Vagina (tissue), 2 donors: ENCODE measurements at places on chromosomes 3 and 15.
A peak's percentile ranks its signal among the peaks of the same experiment; 100 is the strongest.

DNA sequence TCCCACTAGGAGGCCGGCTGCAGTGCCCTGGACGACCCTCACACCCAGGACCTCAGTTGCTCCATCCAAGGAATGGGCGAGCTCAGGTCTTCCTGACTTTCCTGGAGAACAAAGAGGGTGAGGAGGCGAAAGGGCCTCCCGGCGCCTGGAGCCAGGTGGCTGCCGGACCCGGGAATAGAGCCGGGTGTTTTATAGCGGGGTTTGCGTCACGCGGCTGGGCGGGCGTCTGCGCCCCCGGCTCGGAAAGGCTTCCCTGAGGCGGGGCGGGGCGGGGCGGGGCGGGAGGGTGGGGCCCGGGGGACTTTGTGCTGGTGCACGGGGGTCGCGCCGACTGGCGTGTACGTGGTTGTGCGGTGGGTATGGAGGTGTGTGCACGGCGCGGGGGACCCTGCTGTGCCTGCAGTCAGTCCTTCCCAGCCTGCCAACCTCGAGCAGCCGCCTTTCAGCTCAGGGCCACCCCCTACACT is 4.6 kb upstream of the PRKCD start:
- DNase-seq = no peak
- H3K4me1 ChIP-seq = peaks cover 39% of the 10 kb centered on the region
- H3K27ac ChIP-seq = no peak overlapping the region

DNA sequence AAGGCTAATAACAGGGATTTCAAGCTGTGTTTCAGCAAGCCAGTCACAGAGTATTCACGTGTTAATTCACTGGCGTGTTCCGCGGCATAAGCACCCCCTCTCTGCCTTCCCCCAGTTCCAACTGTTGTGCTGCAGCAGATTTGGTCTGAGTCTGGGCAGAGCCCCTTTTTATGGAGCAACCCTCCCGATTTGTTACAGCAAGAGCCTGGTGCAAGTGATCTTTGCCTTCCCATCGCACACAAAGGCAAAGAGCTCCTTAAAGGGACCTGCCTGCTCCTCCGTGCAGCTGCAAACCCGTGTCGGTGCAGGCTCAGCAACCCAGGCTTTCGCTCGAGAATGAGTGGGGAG is 170.5 kb downstream of the KCNAB1 start:
- no peaks in the 10 kb centered on the region for H3K27me3 ChIP-seq
- peaks cover 14% of the 10 kb centered on the region for H3K4me1 ChIP-seq
- H3K4me3 ChIP-seq = no peak overlapping the region
- no peak for DNase-seq

- peak overlapping the region; percentile 85 for H3K27ac ChIP-seq
- peaks cover 88% of the 10 kb centered on the region for H3K4me1 ChIP-seq
- H3K27me3 ChIP-seq = no peaks in the 10 kb centered on the region
- DNase-seq = no peak
These were observed 60.4 kb downstream of the SMAD3 start for GRCh38 chr15:67125589-67126502.

- no peaks in the 10 kb centered on the region for H3K27me3 ChIP-seq
- H3K4me3 ChIP-seq = no peak overlapping the region
- DNase-seq = no peak
These were observed 4.5 kb downstream of the FAM131A start for GRCh38 chr3:184341925-184342324.

- DNase-seq = no peak
- H3K36me3 ChIP-seq = no peaks in the 10 kb centered on the region
- no peaks in the 10 kb centered on the region for H3K27me3 ChIP-seq
- H3K4me3 ChIP-seq = no peak overlapping the region
- peaks cover 12% of the 10 kb centered on the region for H3K4me1 ChIP-seq
- H3K27ac ChIP-seq = no peak overlapping the region
These were observed 20.9 kb downstream of the NOX5 start for GRCh38 chr15:69035205-69035917.

GRCh38 chr3:189324538-189325138 is 152.9 kb downstream of the TPRG1 start:
- DNase-seq = no peak
- no peaks in the 10 kb centered on the region for H3K36me3 ChIP-seq
- no peak overlapping the region for H3K4me3 ChIP-seq
- H3K27me3 ChIP-seq = no peaks in the 10 kb centered on the region

GRCh38 chr3:126365351-126366277 is 8.4 kb upstream of the KLF15 start:
- H3K36me3 ChIP-seq = no peaks in the 10 kb centered on the region
- no peak overlapping the region for H3K27ac ChIP-seq
- H3K4me3 ChIP-seq = no peak overlapping the region
- DNase-seq = no peak
- no peaks in the 10 kb centered on the region for H3K4me1 ChIP-seq

DNA sequence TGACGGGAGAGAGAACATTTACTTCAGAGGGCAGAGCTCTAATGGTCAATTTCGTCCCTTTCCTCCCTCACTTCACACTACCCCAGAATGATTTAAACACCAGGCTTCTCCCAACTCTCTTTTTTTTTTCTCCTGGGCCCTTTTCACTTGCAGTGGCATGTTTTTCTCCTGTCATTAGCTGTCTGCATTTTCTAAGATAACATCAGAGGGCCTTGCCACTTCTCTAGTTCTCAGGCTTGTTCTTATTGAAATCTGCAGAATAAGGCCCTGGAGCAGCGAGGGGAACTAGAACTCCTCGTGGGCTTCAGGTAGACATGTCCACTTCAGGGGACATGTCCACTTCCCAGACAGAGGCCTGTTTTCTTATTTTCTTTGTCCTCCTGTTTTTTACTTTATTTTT is 514.4 kb upstream of the TBL1XR1 start:
- H3K4me1 ChIP-seq = peaks cover 31% of the 10 kb centered on the region
- no peak for DNase-seq
- H3K36me3 ChIP-seq = no peaks in the 10 kb centered on the region

DNA sequence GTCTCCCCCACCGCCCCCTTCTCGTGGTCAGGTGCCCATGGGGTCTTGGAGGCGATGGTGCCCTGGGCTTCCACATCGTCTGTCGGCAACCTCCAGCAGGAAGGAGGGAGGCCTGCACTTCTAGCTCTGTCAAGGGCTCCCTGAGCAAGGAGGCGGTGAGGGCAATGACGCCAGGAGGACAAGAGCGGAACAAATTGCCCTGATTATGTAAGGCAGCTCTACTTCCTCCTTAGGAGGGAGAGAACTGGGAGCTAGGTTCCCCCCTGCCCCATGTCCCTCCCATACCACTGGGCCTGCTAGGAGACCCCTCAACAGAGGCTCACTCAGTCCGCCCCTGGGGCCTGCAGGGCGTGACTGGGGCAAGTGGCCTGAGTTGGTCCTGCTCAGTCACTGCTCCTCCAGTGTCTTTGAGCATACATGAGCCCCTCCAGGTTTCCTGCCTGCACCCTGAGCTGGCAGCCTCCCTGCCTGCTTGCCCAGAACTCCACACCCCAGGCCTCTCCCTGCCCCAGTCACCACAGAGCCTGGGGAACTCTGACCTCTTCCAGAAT is 56.1 kb downstream of the CACNA2D2 start:
- H3K4me3 ChIP-seq = no peak overlapping the region
- H3K4me1 ChIP-seq = peaks cover 5% of the 10 kb centered on the region
- DNase-seq = no peak

- H3K4me3 ChIP-seq = no peak overlapping the region
- no peak overlapping the region for H3K27ac ChIP-seq
- DNase-seq = no peak
- H3K27me3 ChIP-seq = no peaks in the 10 kb centered on the region
These were observed 584.8 kb downstream of the DIPK2A start for GRCh38 chr3:144556392-144556791.

DNA sequence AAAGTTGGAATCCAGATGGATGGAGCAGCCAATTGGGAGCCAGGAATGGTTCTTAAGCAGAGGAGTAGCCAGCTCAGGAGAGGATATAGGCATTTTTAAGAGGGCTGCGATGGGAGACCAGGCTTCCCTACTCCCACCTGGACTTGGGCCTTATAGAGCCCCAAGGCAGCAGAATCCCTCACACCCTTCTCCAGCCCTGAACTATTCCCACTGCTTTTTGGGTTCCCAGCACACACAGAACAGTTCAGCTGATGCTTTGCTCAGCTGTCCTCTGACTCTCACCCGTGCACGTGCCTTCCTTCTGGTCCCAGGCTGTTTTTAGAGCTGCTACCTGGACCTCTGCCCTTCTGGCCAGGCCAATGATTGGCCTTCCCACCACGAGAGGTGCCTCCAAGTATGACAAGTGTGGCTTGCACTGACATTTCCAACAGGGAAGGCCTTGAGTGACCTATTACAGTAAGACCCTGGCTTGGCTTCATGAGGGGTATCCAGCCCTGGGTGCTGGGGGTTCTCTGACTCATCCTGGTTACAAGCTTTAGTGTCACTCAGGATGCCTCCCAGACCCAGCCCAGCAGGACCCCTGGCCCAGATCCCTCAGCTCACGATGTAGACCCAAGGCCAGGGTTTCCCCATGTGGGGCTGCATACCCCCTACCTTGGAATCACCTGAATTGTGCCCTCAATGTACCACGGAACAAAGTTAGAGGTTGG is 25.2 kb downstream of the NOX5 start:
- no peak overlapping the region for H3K27ac ChIP-seq
- H3K36me3 ChIP-seq = no peaks in the 10 kb centered on the region
- H3K4me3 ChIP-seq = no peak overlapping the region
- peak; percentile 89 for DNase-seq

DNA sequence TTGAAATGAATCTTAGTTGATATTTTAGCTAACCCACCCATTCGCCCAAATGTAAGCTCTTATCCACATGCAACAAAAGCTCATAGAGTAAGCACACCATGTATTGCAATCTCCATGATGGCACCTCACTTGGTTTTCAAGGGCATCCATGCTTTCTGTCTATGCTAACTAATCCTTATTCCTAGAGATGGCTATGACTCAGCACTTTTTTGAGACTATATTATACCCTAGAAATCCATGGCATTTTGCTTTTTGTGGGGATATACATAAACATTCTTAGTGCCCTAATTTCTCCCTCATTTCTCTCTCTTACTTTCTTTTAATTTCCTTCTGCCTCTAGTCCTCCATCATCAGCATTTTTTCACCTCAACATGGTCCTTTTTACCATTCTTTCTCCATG is 168.5 kb upstream of the STT3B start:
- no peaks in the 10 kb centered on the region for H3K36me3 ChIP-seq
- H3K27me3 ChIP-seq = no peaks in the 10 kb centered on the region
- no peak for DNase-seq

- H3K36me3 ChIP-seq = no peaks in the 10 kb centered on the region
- no peaks in the 10 kb centered on the region for H3K4me1 ChIP-seq
- H3K27ac ChIP-seq = no peak overlapping the region
- no peaks in the 10 kb centered on the region for H3K27me3 ChIP-seq
- no peak for DNase-seq
These were observed 66.2 kb downstream of the RPLP1 start for GRCh38 chr15:69518806-69519205.

DNA sequence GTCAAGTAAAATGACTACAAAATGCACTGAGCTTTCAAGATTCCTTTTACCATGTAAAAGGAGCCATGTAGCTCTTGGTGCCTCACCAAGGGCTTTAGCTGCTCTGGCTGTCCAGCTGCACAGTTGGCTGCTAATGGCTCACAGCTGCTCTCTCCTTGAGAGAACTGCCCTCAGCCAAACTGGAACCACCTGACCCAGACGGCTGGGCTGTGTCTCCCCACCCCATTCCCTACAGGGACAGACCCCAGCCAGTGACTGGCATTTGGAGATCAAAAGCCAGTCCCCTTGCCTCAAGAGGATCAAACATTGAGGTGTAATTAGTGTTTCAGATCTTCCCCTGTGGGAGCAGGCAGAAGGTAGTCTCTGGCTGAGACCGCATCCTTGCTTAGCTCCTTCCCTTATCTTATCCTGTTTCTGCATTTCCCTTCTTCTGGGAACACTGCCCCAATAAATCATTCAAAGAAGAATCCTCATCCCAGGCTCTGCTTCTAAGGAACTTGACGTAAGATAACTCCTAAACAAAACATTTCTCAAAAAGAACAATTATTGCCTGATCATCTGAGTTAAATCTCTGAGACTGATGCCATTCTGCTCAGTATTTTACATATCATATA is 28.6 kb upstream of the UBE2E2 start:
- H3K4me3 ChIP-seq = no peak overlapping the region
- no peak overlapping the region for H3K27ac ChIP-seq
- no peaks in the 10 kb centered on the region for H3K27me3 ChIP-seq

DNA sequence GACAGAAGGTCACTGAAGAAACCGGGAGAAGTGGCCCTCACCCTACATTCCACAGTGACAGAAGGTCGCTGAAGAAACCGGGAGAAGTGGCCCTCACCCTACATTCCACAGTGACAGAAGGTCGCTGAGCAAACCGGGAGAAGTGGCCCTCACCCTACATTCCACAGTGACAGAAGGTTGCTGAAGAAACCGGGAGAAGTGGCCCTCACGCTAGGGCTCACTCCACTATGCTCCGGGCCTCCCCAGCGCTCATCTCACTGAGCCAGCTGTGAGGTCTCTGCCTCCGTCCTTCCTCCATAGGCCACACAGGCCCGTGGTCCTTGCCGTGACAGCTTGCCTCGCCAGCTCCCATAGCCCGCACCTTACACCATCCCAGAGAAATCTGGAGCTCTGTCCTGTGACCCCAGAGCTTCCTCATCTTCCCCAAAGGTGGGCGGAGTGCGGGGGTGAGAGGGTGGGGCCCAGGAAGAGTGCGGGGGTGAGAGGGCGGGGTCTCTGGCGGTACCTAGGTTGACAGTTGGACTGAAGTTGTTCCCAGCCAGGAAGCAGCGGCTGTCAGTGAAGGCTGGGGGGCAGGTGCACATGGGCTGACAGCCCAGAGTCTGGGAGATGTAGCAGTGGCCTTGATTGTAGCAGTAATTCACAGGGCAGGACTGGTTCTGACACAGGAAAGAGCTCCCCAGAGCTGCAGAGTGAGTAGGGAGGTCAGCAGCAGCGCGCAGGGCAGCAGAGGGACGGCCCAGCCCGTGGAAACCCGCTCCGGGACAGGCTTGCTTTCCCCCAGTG is 32.0 kb downstream of the MUC20 start:
- no peaks in the 10 kb centered on the region for H3K27me3 ChIP-seq
- no peaks in the 10 kb centered on the region for H3K36me3 ChIP-seq
- peaks cover 4% of the 10 kb centered on the region for H3K4me1 ChIP-seq
- H3K27ac ChIP-seq = no peak overlapping the region
- H3K4me3 ChIP-seq = no peak overlapping the region

GRCh38 chr15:57418635-57419034 is 42.3 kb downstream of the CGNL1 start:
- H3K36me3 ChIP-seq = no peaks in the 10 kb centered on the region
- H3K27me3 ChIP-seq = no peaks in the 10 kb centered on the region
- no peak overlapping the region for H3K4me3 ChIP-seq

DNA sequence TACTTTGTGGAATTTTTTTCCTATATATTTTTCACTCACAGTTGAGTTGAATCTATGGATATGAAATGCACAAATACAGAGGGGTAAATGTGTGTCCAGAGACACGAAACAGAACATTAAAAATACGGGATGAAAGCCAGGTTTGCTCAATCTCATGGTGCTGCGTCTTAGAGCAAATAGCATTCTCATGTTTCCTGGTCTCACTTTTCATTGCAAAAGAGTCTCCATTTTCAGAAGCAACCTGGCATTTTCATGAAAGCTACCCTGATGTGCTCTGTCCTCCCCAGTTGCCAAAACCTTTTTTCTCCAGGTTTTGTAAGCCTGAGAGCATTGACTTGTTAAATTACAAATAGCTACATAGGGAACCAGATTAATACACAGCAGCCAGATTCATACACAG is 49.5 kb upstream of the MBNL1 start:
- no peaks in the 10 kb centered on the region for H3K4me1 ChIP-seq
- no peaks in the 10 kb centered on the region for H3K36me3 ChIP-seq
- no peak for DNase-seq
